Neural progenitor cell (in vitro differentiated cells): ENCODE measurements at places on chromosomes 6 and 20. TPM values are rescaled to one million over a fixed set of nuclear protein-coding genes. Genes with fewer than 3 reads are reported as not detected.

CRISP3 gene
- total RNA-seq, result not detected in 2 replicates

GPLD1 gene
- total RNA-seq, result 4.2 and 8.3 TPM in 2 replicates

NOX3 gene
- not detected in 2 replicates for total RNA-seq

TMEM30A gene
- total RNA-seq, result 61.2 and 86.0 TPM in 2 replicates

MUC22 gene
- 0.03 TPM in 1 of 2 replicates, not detected in the other for total RNA-seq

RREB1 gene
- total RNA-seq, result 12.1 and 13.1 TPM in 2 replicates

SSTR4 gene
- total RNA-seq, result not detected in 2 replicates

CST3 gene
- 20.8 and 58.0 TPM in 2 replicates for total RNA-seq

HLA-DOA gene
- 38.0 and 52.2 TPM in 2 replicates for total RNA-seq

DDX43 gene
- not detected in 2 replicates for total RNA-seq

PPIL6 gene
- 4.8 and 7.9 TPM in 2 replicates for total RNA-seq

PSMB8 gene
- 2.0 and 2.2 TPM in 2 replicates for total RNA-seq

PBOV1 gene
- not detected in 2 replicates for total RNA-seq

BANF2 gene
- not detected in 2 replicates for total RNA-seq

ENTPD6 gene
- total RNA-seq, result 32.3 and 60.1 TPM in 2 replicates

ADGRF5 gene
- not detected in 2 replicates for total RNA-seq

MAP7 gene
- 8.9 and 9.0 TPM in 2 replicates for total RNA-seq

WDR27 gene
- 69.0 and 89.0 TPM in 2 replicates for total RNA-seq

UNC5CL gene
- 2.2 and 5.0 TPM in 2 replicates for total RNA-seq

PAK5 gene
- total RNA-seq, result 1.6 and 1.9 TPM in 2 replicates

CCDC170 gene
- total RNA-seq, result 0.06 and 0.07 TPM in 2 replicates

DPPA5 gene
- total RNA-seq, result not detected in 2 replicates

CST4 gene
- total RNA-seq, result not detected in 2 replicates

RAB22A gene
- 5.7 and 7.9 TPM in 2 replicates for total RNA-seq

TGM3 gene
- 0.31 TPM in 1 of 2 replicates, not detected in the other for total RNA-seq

AK9 gene
- 7.2 and 8.2 TPM in 2 replicates for total RNA-seq

LINC00237 gene
- not detected in 2 replicates for total RNA-seq

GLP1R gene
- 0.82 and 1.3 TPM in 2 replicates for total RNA-seq

ELOVL4 gene
- 11.6 and 17.2 TPM in 2 replicates for total RNA-seq

DDX39B gene
- total RNA-seq, result 493 and 913 TPM in 2 replicates

MYLK4 gene
- total RNA-seq, result 0.25 TPM in 1 of 2 replicates, not detected in the other

DNAH8 gene
- total RNA-seq, result 0.09 and 1.1 TPM in 2 replicates

MCCD1 gene
- not detected in 2 replicates for total RNA-seq
